CD4-positive, alpha-beta T cell treated with Interleukin-10 for 1 hour (primary cell): ENCODE measurements at places on chromosomes 1 and 21.

DNA sequence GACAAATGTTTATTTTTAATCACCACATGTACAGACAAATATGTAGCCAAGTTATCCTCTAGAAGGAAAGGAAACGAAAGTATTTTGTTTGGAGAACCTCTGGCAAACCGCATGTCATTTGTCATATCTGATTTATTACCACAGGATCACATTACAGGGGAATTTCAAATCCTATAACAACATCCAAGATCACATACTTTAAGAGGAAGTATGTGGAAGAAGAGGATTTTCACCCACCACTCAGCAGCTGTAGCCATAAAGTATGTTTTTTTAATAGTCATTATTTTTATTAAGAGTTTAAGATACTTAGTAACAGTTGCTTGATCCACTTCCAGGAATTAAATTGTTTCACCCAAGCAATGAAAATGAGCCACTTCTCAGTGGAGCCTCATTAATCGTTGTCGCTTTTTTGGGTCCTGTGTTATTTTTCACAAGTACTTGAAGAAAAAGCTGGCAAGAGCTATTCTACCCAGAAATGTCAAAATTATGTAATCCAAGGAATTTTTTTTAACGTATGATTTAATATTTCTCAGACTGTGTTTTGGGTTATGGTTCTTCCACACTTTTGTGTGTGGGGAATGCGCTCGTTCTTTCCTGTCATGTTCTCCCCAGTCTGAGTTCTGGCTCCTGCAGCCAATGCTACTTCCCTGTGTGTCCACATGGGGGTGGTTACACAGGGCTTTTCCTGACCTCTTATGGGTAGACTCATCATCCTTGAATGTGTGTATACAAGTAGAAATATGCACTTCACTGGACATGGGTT is 6.9 kb downstream of the SERTAD4 start:
- DNase-seq: no peak

GRCh38 chr21:29235714-29236197 is 63.0 kb upstream of the BACH1 start:
- DNase-seq: no peak

DNA sequence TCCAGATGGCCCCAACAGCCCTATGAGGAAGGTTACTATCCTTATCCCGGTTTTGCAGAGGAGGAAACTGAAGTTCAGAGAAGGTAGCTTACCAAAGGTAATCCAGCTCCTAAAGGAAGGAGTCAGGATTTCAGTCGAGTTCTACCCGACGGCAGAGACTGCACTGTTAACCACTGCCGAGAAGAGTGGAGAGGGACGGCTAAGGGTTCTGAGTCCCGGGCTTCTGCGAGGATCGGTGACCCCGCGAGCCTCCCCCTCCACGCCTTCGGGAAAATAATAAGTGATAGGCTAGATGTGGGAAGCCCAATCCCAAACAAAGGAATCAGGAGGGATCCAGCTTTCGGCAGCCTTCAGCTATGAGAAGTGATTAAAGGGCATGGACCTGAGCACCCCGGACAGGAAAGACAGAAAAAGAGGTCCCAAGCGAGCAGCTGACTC is 587 bp downstream of the TMEM53 start:
- DNase-seq: no peak

GRCh38 chr1:31650161-31651088 is 5.7 kb upstream of the PEF1 start:
- no peak for DNase-seq

DNA sequence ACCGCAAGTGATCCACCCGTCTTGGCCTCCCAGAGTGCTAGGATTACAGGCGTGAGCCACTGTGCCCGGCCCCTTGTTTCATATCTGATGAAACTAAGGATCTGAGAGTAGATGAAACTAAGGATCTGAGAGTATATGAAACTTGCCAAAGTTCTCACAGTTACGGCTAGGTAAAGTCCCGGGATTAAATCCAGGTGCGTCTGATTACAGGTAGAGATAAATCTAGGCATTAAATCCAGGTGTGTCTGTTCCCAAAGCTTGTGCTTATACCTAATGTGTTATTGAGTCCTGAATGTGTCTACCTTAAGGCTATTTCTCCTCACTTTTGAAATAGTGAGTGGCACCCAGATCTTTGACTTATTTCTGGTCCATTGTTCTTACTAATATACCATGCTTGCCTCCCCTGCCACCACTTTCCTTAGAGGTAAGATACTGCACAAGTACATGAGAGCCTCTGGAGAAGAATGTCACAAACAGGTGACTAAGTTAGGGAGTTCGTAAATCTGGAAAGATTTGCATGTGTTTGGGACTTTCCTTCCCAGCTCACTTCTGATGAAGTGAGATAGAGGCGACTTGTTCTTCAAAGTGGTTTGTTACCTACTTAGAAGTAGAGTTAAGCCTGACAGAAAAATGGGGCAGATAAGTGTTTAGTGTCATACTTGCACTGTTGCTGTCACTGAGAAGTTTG is 66.5 kb downstream of the AK4 start:
- no peak for DNase-seq

- no peak for DNase-seq
Observed at GRCh38 chr1:203867802-203868201, 6.4 kb downstream of the SNRPE start.
